CD4-positive, alpha-beta T cell treated with Interleukin-6 for 4 hours (primary cell): ENCODE measurements at places on chromosomes 11 and 22.

GRCh38 chr11:118602331-118602730 lies 5.1 kb upstream of the PHLDB1 start:
- DNase-seq: no peak

DNA sequence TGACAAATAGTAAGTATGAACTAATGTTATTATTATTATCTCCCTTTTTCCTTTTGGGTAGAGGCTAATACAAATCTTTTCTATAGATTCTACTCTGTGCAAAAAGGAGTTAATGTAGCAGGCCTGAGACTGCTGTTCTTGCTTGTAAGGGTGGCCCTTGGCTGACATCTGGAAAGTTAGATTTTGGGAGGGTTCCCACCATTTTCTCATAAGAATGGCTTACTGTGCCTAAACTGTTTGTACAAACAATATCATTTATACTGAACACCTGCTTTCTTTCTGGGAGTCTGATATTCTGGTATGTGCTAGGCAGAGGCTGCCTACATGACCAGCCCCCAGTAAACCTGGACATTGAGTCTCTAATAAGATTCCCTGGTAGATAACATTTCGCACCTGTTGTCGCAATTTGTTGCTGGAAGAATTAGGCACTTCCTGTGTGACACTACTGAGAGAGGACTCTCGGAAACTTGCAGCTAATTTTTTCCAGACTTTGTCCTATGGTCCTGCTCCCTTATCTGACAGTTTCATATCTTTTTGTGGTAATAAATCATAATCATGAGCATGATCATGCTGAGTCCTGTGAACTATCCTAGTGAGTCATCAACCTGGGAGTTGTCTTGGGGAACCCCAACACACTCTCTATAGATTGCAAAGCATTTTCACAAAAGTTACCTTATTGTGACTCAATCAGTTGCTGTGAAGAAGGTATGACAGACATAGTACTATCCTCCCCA lies 257.7 kb upstream of the CCDC90B start:
- no peak for DNase-seq

DNA sequence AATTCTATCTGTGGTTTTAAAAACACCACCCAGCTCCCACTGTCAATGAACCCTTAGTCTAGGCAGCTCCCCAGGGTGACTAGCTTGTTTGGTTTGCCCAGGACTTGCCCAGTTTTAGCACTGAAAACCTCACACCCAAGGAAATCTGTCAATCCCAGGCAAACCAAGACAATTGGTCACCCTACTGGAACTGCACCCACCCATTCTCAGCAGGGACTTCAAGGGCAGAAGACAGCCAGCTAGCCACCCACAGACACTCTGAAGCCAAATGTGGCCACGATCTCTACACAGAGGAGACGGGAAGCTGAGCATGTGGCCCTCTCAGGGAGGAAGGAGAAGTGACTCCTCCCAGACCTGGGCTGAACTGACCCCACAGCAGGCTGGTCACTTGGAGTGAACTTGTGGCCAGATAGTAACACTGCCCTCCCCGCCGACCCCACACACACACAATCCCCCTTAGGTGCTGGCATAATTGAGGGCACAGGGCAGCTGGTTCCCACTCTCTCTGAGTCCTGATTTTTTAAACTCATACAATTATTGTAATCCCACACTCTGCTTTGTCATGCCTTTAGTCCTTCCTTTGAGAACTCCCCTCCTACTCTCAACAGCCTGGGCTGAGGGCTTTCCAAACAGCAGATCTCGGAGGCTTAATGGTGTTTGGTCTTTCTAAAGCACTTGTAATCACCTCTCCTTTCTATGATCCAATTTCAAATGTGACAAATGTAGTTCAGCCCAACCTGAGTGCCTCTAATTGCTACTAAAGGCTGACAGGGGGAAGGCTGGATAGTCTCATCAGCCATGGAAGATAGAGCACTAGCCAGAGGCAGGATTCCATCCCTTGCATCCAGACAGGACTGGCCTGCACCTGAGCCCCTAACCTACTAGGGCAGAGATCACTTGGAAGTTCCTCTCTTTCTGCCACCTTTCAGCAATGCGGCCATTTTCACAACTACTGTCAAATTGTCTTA lies 74.7 kb upstream of the DRD2 start:
- DNase-seq: no peak

- no peak for DNase-seq
These were observed 62.0 kb upstream of the YPEL1 start for GRCh38 chr22:21797444-21798221.

- no peak for DNase-seq
These were observed 710 bp upstream of the THY1 start for GRCh38 chr11:119423509-119424254.
